ENCODE measurements at places on chromosomes 11 and 22.
A peak's percentile ranks its signal among the peaks of the same experiment; 100 is the strongest.

DNA sequence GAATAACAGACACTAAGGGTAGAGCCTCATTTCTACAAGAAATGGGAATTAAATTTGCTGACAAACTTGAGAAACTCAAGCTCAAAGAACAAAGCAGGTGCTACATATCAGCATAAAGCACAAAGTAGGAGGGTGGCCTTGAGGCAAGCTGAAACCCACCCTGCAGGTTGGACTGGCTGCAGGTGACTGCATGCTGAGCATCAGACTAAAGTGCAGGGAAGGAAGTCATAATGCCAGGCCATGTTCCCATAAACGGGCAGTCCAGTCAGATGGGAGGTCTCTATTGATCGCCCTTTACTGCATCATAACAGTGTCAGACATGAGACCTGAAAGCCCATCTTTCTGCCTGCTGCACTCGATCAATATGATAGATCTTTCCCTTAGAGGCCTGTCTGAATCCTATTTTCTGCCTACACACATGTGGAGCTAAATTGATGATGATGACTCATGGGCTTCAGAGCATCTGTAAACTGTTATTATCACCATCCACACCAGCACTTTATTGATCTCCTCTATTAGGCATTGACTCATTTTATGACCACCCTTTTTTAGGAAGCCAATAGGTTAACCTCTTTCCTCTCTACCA is 224.5 kb upstream of the DDI1 start:
- DNase-seq = no peak

GRCh38 chr11:34181251-34181650 is 75.8 kb downstream of the NAT10 start:
- no peak for DNase-seq

DNA sequence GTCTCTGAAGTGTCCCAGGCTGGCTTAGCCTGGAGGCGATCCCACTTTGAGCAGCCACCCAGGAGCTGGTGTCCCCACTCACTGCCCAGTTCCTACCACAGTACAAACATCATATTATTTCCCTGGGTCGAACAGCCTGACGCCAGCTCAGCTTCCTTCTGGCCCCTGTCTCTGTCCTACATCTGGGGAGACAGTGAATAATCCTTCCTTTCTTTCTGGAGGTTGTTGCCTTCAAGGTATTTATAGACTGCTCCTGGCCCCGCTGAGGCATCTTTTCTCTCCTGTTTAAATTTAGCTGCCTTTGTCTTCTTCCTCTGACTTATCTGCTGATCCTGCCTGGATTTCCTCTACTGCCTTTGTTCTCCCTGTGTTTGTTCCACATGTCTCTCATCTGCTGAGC is 56.8 kb upstream of the LRRC55 start:
- no peak for DNase-seq

DNA sequence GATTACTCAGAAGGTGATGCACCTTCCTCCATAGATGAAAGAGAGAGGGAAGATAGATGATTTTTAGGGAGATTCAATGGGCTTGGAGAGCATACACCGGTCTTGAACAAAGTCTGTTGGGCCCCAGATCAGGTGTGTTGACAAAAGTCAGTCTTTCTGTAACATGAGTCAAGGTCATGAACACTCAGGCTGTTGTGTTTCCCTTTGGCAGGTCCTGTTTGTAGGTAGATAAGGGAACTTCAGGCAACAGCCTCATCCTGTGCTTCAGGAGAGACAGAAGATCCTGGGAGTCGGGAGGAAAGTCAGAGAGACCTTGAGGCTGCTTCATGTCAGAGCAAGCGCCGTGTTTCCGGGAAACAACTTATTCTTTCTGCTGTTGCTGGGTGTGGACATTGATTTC is 703.1 kb downstream of the BRD1 start:
- no peak for DNase-seq

- no peak for DNase-seq
Measured at GRCh38 chr11:106958517-106959248, 59.6 kb downstream of the GUCY1A2 start.

GRCh38 chr22:47534804-47535410 is 772.5 kb downstream of the TBC1D22A start:
- DNase-seq = no peak

DNA sequence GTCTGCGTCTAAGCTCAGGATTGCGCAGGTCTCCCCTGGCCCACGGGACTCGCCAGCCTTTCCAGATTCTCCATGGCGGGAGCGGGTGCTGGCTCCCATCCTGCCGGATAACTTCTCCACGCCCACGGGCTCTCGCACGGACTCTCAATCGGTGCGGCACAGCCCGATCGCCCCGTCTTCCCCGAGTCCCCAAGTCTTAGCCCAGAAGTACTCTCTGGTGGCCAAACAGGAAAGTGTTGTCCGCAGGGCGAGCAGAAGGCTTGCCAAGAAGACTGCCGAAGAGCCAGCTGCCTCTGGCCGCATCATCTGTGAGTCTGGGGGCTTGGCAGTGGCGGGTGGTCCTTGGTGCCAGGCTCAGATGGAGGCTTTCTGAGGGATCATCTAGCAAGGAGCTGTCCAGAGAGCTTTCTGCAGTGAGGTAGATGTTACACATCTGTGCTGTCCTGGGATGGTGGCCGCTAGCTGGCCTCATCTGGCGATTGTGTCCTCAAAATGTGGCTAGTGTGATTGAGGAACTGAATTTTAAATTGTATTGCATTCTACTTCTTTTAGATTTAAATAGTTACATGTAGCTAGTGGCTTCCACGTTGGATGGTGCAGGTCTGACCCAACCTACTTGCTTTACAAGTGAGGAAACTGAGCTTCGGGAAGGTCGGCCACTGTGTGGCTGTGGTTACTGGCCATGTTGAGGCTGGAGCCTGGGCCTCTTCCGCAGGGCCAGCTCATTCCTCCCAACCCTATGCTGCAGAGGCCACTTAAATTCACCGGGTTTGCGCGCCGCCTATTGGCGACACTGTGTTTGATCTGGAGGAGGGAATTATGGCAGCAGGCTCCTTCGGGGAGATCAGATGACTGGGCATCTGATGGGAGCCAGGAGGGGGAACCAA is 6.7 kb downstream of the INCENP start:
- peak; percentile 1 for DNase-seq

DNA sequence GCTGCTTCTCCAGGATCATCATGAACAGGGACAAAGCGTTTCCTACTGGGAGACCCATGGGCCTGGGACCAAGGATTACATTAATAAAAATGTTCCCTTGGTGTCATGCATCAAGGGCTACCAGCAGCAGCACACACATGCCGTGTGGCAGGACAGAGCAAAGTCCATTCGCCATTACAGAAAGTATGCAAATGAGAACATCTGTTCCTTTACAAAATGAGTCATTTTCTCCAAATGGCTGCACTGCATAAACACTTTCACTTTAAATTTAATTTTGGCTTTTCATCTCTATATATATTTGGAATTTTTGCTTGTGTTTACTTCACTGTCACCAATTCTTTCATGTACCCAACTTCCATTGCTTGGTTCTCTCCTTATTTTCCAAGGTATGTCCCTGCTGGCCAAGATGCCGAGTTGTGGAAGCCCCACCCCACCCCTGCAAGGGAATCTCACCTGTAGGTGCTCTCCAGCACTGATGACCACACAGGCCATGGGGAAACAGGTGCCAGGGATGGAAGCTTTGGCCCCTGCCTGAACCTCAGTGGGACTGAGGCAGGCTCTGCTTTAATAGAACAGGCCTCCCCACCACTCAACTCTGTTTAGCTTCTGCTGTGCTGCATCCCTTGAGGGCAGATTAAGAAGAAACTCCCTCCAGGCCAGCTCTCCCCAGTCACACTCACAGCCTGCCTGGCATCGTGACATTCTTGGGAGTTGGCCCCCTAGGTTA is 15.6 kb upstream of the GNAZ start:
- no peak for DNase-seq

DNA sequence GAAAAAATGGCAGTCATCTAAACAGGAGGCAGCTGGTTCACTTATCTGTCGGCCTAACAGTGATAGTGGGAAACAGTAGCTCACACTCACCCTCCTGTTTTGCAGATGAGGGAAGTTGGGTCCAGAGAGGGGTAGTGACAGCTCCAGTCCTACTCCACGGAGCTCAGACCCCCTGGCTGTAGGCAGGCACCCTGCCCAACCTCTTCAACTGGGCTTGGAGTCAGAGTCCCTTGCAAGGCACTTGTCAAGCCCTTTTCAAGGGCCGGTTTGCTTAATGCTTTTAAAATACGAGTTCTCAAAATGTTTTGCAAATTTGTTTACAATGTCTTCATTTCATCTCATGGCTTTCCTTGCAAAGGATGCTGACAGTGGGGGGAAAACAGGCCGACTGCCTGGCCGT is 75.1 kb downstream of the BMAL1 start:
- DNase-seq = no peak

GRCh38 chr11:59756845-59757244 is 1.7 kb downstream of the STX3 start:
- peak; percentile 26 for DNase-seq

- DNase-seq = peak; percentile 82
Measured at GRCh38 chr11:78039919-78040671, 17.0 kb upstream of the KCTD14 start.

- no peak for DNase-seq
Measured at GRCh38 chr22:27934069-27934468, 15.0 kb upstream of the PITPNB start.

GRCh38 chr11:82960779-82961143 is 59.2 kb downstream of the DDIAS start:
- no peak for DNase-seq

GRCh38 chr11:134556186-134556585 is 144.1 kb upstream of the B3GAT1 start:
- DNase-seq = no peak

DNA sequence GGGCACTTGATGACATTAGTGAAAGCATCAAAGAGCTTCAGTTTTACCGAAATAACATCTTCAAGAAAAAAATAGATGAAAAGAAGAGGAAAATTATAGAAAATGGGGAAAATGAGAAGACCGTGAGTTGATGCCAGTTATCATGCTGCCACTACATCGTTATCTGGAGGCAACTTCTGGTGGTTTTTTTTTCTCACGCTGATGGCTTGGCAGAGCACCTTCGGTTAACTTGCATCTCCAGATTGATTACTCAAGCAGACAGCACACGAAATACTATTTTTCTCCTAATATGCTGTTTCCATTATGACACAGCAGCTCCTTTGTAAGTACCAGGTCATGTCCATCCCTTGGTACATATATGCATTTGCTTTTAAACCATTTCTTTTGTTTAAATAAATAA is 10.6 kb downstream of the REXO2 start:
- no peak for DNase-seq

DNA sequence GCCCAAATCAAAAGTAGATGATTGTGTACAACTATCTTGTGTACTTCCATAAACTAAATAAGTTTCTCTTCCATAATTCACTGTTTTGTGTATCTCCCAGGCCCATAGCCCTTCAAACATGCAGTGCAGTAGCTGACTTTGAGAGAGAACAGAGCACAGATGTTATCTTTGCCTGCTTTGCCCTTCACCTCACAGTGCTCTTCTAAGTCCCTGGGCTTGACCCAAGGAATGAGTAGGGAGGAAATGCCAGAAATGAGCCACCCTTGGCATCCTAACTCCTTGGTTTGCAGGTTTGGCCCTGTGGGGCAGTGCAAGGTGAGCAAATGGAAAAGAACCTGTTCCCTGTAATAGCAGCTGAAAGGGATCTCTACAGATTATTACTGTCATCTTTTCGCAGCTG is 79.2 kb downstream of the STIM1 start:
- no peak for DNase-seq

DNA sequence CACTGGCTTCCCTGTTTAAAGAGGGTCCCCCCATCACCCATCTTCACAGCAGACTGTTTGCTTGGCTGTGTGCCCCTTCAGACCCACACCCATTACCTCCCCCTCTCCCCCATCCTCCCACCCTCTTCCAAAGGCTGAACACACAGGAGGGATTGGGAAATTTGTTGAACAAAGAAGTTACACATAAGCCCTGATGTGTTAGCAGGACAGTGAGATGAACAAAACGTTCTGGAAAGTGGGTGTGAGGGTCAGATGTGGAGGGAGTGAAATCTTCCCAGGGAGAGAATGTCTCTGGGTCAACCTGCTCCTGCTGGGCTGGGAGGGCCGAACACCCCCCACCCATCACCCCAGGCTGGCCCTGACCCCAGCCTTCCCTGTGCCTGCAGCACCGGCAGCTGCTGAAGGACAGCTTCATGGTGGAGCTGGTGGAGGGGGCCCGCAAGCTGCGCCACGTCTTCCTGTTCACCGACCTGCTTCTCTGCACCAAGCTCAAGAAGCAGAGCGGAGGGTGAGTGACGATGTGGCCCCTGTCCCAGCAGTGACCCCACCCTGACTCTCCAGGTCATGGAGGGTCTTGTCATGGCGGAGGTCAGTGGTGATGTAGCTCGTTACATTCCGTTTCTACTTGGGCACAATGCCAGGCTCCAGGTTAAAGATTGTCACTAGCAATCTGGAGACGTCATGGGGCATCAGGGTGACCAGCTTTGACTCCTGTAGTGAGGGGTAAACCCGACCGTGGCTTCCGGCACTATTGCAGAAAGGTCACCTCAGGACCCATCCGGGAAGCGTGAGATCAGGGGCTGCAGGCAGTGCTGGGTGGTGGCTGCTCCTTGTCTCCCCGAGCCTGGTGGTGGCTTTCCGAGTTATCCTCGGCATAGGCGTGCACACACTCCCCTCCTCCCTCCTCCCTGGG is 103.5 kb downstream of the BCR start:
- DNase-seq = no peak

DNA sequence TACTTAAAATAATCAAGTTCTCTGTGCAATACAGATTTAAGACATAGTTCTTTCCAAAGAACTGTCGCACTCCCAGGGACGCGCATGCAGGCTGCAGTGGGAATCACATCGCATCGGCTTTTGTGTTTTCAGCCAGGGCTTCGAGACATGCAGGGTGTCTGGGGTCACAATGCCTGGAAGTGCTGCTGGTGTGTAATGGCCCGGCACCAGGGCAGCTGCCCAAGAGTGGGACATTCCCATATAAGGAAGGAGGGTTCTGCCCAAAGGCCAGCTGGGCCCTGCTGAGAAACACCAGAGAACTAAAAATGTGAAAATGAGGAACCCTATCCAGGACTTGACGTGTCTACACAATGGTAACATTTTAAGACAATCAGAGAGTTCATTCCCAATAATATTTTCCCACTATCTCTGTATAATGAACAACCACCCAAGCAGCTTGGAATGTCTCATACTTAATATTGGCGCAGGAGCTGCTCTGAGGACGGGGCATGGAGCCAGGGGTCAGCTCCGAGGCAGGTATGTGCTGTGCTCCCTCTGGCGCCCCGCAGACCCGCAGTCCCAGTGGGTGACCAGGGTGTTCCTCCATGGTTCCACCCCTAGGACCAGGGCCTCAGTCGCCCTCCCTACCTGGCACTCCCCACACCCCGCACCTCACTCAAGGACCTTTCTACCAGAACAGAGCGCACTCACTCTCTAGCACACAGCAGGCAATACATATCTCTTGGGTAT is 11.3 kb downstream of the MCAT start:
- no peak for DNase-seq
